Fibroblast of lung (primary cell): ENCODE measurements at places on chromosomes 5 and 9.

GRCh38 chr9:107216329-107216728 lies 66.8 kb upstream of the RAD23B start:
- DNase-seq = peak; percentile 4

GRCh38 chr5:41004931-41005330 lies 66.2 kb downstream of the MROH2B start:
- no peak for DNase-seq

GRCh38 chr9:116978155-116978554 lies 291.1 kb downstream of the TRIM32 start:
- no peak for DNase-seq

GRCh38 chr5:83059341-83059740 lies 17.9 kb downstream of the TMEM167A start:
- DNase-seq = no peak

- DNase-seq = peak; percentile 90
Observed at GRCh38 chr9:111759762-111760639, 34.7 kb downstream of the SHOC1 start.

GRCh38 chr5:35745660-35746059 lies 111.0 kb upstream of the IL7R start:
- no peak for DNase-seq

GRCh38 chr9:37913480-37914153 lies 9.7 kb upstream of the SLC25A51 start:
- peak; percentile 53 for DNase-seq

DNA sequence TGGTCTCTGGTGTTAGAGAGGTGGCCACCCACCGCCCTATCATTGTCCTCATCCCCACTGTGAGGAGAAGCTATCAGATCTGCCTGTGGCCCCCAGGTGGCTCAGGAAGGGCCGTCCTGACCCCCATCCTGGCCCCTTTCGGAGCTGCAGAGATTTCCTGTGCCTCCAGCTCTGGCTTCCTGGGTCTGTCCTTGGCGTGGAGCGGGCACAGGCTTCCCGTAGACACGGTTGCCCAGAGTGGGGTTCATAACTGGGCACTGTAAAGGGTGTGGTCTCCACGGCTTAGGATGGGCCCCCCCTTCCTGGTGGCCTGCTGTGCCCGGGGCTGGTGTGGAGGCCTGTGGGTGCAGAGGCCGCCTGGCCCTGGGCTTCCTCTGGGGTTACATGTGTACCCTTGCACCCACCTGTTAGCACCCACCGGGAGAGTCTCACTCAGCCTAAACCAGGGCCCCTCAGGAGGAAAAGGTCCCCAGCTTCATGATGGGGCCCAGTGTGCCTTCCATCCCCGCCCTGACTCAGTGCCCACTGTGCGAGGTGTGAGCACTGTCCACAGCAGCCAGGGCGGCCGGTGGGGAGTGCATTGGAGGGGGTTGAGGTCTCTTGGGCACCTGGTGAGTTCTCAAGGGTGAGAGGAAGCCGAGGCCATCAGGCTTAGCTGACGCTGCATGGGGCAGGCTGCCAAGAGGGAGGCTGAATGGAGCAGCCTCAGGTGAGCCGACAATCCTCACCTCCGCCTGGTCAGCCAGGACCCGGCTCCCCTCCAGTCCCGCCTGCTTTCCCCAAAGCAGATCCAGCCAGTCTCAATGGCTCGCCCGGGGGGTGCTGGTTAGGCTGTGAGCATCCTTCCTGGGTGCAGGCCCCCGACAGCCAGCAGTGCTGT lies 15.3 kb upstream of the AJM1 start:
- DNase-seq = no peak

GRCh38 chr5:137501846-137502406 lies 2.8 kb upstream of the SPOCK1 start:
- peak; percentile 63 for DNase-seq

- DNase-seq = no peak
Observed at GRCh38 chr5:151195622-151196021, 28.3 kb downstream of the CCDC69 start.

- no peak for DNase-seq
Observed at GRCh38 chr9:126111556-126111955, 215.1 kb upstream of the MVB12B start.

- DNase-seq = no peak
Observed at GRCh38 chr9:137320555-137321384, 18.7 kb upstream of the NRARP start.

DNA sequence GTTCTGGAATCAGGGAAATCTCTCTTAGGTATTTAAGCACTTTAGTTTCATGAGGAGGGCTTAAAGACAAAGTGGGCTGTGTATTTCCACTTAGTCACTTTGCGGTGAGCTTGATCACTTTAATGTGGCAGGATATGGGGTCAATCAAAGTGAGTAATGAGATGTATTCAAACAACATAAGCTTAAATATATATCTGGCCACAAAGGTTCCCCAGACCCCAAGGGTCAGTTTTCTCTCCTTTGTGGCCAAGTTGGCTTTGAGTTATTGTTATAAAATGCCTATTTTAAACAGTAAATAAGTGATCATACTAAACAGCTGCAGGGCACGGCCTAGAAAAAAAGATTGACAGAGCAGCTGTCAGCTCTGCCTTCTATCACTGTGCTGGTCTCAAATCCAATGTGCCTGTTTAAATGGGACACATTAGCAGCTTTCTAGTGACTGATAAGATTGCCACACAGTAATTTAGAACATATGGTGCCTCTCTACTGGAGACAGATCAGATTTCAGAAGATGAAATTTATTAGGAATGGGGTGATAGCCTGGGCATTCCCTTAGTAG lies 363.9 kb downstream of the AGTPBP1 start:
- peak; percentile 76 for DNase-seq

- DNase-seq = no peak
Observed at GRCh38 chr5:139758510-139759075, 37.0 kb upstream of the PSD2 start.

- DNase-seq = peak; percentile 47
Observed at GRCh38 chr9:99140685-99141314, 35.9 kb downstream of the TGFBR1 start.

DNA sequence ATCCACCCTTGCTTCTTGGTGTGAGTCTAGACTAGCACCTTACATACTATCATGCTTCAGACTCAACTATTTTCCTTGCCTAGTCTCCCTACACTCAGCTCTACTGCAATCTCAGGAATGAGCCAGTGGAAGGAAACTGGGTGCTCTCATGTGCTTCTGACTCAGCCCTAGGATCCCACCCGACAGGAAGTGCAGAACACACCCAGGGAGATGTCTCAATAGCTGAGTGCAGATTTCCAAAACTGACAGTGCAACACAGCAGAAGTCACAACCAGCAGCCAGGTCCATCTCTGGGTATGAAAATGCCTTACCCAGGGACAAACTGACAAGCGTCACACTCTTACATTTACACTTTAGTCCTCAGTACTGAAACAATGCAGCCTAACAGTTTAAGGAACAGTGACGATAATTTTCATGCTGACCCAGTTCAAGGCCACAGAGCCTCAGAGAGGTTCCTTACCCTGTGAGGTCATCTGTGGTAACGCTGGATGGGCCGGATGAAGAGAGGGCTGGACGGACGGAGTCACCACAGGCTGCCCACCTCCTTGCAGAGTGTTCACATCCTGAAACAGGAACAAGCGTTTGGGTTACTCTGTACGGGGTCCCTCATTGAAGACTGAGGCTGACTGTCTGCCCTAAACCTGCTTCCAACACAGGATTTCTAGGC lies 33.0 kb downstream of the FKBP15 start:
- DNase-seq = peak; percentile 94

- DNase-seq = peak; percentile 90
Observed at GRCh38 chr9:94870793-94871558, 144.5 kb downstream of the AOPEP start.

GRCh38 chr5:103356350-103357091 lies 98.0 kb downstream of the MACIR start:
- DNase-seq = no peak

DNA sequence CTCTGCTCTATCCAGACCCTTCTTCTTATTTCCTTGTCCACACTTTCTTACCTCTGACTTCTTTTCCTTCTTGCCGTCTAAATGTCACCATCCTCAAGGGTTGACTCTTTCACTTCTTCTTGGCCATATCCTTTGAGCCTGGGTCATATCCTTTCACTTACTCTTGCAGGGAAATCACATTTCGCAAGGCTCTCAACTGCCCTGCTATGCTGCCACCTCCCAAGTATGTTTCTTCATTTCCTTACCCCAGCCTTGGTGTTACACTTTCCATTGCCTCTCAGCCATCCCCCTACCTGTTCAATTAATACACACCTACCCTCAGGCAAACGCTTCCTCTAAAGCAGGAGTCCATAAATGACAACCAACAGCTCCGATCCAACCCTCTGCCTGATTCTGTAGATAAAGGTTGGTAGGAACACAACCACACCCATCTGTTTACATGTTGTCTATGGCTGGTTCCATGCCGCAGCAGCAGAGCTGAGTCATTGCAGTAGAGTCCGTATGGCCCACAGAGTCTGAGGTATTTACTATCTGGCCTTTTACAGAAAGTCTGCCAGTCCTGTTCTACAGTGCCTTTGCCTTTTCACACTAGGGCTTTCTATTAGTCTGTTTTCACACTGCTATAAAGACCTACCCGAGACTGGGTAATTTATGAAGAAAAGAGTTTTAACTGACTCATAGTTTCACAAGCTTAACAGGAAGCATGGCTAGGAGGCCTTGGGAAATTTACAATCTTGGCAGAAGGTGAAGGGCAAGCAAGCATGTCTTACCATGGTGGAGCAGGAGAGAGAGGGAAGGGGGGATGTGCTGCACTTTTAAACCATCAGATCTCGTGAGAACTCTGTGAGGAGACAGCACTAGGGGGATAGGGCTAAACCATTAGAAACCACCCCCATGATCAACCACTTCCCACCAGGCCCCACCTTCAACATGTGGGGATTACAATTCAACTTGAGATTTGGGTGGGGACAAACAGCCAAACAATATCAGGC lies 97.9 kb downstream of the SV2C start:
- DNase-seq = no peak

- no peak for DNase-seq
Observed at GRCh38 chr9:89449261-89449671, 48.6 kb downstream of the SEMA4D start.

GRCh38 chr9:9612270-9612669 lies 1000.5 kb downstream of the PTPRD start:
- no peak for DNase-seq

- DNase-seq = no peak
Observed at GRCh38 chr9:27632254-27632653, 59.0 kb upstream of the C9orf72 start.

GRCh38 chr5:112614986-112615385 lies 122.7 kb upstream of the APC start:
- DNase-seq = no peak

DNA sequence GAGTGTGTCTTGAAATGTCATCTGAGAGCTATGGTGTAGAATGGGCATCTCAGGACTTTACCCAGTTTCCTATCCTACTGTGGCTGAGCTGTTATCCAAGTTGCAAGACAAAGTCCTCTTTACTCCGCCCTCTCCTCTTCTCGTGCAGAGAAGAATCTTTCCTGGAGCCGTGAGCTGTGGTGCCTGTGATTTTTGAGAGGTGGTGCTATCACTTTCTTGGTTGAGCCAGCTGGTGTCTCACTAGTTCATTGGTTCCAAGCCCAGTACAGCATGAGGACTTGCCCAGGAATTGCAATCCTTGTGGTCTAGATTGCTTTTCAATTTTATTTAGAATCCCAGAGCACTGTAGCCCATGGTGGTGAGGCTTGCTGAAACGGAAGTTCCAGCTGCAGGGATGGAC lies 2300.3 kb downstream of the MAT2B start:
- no peak for DNase-seq

DNA sequence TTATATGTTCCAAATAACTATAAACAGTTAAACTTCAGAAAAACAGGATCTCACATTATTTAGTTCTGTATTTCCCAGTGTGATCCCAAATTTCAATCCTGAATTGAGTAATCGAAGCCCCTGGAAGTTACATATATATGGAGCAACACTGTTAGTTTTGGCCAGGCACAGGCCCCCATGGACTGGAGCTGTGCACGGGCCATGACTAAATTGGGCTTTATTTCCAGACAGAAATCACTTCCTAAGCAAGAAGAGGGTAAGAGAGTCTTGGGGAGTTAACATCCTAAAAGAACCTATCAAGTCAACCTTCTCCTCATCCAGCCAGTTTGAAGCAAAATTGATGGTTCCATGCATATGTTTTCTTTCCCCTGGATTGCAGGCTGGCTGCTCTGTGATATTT lies 393.0 kb downstream of the TMEM167A start:
- no peak for DNase-seq

- DNase-seq = no peak
Observed at GRCh38 chr9:134320126-134320867, 6.0 kb upstream of the RXRA start.

DNA sequence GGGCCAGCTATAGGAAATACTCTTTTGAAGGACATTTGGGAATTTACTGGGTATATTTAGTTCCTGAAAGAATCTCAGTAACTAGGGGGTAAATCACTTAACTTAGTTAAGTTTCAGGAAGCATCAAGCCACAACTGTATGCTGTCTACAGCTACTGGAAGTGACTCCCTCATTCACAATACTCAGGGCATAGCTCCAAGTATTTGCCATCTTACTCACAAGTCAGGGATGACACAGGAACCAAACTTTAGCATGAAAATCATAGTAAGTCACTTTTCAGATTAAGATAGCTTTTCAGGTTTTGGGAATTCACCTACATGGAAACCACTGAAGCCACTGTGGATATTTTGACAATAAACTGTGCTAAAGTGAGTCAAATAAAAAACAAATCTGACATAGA lies 242.4 kb upstream of the ATP10B start:
- DNase-seq = peak; percentile 22

DNA sequence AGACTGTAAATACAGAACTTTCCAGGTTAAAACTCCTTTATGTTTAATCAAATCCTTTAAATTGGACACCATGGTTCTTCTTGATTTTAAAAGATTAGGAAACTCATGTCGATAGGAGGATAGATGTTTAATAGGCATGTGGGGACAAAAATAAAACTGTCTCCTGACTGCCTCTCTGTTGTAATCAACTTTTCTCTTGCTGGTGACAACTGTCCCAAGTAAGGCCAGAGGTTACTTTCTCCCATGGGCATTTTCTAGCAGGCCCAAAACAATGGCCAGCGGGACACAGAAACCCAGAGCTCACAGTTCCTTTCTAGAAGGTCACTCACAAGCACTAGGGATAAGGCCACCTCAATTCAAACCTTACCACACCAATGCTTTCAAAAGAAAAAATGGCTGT lies 14.5 kb downstream of the SLC36A2 start:
- DNase-seq = no peak

DNA sequence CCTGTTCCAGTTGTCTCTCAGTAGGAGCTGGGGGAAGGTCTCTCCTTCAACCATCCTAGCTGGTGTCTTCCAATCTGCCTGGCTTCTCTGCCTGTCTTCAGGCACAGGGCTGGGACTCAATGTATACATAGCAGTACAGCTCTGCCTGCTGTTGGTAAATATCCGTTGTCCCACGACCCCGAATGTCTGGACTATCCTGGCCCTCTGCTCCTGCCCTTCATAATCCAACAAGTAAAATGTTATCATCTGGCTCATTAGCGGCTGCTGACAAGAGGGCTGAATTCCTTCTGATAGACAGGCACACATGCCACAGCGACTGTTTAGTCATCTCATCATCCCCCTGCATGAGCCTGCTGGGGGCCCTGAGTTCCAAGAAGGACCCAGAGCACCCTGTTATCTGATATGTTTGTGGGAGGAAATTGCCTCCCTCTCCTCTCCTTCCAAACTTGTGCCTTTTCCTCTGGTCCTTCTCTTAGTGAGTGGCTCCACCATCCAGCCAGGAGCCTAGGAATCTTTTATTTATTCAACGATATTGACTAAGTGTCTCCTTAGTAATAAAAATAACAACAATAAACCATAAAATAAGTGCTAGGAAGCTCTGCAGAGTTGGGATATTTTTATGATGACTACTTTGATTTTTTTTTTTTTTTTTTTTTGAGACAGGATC lies 29.5 kb upstream of the TGFBR1 start:
- peak; percentile 48 for DNase-seq
